DND-41 (cell line): ENCODE measurements at places on chromosomes 5 and 9.

DNA sequence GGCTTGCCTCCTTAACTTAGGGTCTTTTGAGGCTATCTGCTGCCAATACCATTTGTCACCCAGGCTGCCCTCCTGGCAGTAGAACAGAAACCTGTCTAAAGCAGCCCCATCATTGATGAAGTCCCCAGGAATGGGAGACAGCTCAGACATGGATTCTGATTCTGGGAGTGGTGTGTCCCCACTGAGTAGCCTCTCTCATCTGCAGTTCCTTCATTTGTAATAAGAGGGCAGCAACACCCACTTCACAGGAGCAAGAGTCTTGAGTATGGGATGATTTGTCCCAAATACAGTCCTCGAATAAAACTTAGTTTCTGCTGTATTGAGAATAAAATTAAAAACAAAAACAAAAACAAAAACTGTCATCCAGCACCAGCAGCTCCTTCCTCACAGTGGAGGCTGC, 167.6 kb downstream of the ASTN2 start:
- DNase-seq = no peak

GRCh38 chr5:148467958-148468357, 84.2 kb downstream of the FBXO38 start:
- DNase-seq = no peak

GRCh38 chr5:169765176-169765996, 128.3 kb downstream of the DOCK2 start:
- no peak for DNase-seq

DNA sequence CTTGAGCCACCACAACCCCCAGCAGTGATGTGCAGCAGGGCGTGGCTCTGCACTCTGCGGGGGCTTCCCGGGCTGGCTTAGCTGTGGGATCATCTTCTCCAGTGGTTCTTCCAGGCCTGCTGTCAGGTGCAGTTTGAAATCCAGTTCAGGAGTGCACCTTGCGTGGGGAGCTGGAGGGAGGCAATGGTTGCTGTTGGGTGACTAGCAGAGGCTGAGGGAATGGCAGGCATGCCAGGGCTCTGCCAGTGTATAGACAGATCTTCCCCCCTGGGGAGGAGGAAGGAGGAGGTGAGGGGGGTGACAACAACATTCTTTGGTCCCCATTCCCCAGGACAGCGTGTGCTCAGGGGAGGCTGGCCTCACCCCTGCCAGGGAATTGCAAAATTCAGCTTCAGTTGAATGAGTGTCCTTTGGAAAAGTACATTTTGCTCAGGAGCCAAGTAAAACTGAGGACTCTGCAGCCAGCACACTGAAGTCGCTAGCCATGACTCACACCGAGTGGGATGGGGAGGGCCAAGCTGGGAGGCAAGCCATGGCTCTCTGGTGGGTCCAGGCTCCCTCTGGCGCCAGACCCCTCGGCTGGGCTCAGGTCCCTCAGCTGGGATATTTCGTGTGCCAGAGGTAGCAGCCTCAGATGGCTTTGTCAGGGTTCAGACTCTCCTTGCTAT, 35.0 kb downstream of the ERGIC1 start:
- no peak for DNase-seq

DNA sequence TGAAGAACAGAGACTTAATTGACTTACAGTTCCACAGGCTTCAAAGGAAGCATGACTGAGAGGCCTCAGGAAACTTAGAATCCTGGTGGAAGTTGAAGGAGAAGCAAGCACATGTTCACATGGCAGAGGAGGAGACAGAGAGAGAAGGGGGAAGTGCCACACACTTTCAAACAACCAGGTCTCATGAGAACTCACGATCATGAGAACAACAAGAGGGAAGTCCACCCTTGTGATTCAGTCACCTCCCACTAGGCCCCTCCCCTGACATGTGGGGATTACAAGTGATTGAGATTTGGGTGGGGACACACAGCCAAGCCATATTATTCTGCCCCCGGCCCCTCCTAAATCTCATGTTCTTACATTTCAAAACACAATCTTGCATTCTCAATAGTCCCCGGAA, 19.5 kb downstream of the NR3C1 start:
- DNase-seq = no peak

DNA sequence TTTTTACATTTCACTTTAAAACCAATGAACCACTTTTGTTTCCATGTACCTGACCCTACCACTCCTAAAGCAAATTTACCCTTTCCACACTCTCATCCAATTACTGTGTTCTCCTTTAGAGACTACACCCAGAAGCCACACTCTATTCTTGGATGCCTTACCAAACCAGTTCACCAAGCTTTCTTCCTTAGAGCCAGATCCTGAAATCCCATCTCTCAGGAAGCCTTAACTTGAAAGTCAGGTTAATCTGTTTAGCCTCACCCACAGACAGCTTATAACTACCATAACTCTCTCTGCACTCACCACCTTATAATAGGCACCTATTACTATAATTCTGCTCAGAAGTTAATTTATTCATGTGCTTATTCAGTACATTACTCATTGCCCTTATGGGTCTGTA, 4.3 kb downstream of the CSNK1A1 start:
- no peak for DNase-seq

DNA sequence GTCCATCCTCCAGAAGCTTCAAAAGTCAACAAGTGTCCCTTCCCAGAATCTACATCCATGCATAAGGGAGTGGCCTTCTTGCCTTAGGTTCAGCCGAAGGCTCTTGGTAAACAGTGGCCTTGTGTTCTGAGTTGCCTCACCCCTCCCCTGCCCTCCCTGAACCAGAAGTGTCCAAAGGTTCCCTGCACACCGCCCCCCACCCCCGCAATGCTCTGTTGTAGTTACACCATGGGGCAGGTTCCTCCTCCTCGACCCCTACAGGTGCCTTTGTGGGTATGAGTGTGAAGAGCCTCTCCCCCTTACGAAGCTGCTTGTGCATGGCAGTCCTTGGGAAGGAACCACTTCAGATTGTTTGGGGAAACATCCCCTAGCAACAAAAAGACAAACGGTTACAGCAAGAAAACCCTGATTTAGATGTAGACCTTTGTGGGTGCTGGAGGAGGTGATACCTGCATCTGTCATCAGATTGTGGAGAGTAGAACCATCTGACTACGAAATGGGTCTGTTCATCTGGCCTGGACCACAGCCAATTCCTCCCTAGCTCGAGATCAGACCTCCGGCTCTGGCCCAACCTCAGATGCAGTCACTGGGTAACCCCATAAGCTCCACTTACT, 7.1 kb downstream of the SPACA9 start:
- DNase-seq = no peak

- peak; percentile 89 for DNase-seq
Observed at GRCh38 chr9:81689343-81690175, at the start of gene TLE1. TLE1 (minus strand) TSS chr9:81689547; CDS start chr9:81688240, 1,307 bp downstream.

DNA sequence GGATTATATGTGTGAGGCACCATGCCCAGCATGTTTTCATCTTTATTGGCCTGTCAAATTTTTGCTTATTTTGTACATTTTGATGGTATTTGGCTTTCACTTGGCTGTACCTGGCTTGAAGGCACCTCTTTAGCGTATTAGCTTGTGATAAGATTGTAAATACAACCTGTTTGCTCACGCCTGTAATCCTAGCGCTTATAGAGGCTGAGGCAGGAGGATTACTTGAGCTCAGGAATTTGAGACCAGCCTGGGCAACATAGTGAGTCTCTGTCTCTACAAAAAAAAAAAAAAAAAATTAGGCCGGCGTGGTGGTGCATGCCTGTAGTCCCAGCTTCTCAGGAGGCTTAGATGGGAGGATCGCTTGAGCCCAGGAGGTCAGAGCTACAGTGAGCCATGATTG, 11.3 kb downstream of the SEC24A start:
- no peak for DNase-seq

DNA sequence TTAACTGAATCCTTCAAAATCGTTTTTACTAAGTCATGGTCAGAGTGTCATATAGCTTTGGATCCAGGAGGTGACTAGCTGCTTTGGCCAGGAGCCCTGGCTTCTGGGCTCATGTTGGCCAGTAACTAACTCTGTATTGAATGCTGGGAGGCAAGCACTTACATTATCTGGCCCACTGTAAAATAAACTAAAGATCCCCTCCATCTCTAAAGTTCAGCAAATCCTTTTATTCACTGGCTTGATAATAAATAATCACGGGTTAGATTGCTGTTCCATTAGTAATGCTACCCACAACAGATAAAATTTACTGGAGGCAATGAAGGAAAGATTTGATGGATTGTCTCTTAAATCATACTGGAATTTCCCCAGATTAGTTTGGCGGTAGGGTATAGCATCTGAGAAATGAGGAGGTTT, 382.2 kb upstream of the TLE4 start:
- no peak for DNase-seq

DNA sequence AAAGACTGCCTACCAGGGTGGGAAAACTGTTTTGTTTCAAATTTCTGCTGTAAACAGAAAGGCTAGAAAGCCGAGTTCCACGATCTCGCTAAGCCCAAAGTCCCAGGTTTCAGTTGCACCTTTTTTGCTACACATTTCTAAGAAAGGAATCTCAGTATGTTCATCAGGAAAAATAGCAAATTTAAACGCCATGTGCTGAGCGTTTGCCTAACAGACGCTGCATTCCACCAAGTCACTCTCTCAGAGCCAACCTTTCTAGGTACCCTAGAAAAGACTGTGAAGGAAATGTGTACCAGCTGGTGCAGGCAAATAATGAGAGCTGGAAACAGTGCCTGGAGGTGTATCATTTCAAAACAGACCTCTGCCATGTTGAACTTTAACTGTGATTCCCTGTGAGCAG, 71.8 kb downstream of the FRMD3 start:
- DNase-seq = no peak
